Stimulated activated CD4-positive, alpha-beta T cell treated with anti-CD3 and anti-CD28 coated beads, Interleukin-2, amount 100 ng/mL, for 24 hours (primary cell): ENCODE measurements at places on chromosomes 13 and 19.
A peak's percentile ranks its signal among the peaks of the same experiment; 100 is the strongest.

- DNase-seq, result no peak
These were observed 12.9 kb upstream of the NDUFS7 start for GRCh38 chr19:1370579-1371361.

DNA sequence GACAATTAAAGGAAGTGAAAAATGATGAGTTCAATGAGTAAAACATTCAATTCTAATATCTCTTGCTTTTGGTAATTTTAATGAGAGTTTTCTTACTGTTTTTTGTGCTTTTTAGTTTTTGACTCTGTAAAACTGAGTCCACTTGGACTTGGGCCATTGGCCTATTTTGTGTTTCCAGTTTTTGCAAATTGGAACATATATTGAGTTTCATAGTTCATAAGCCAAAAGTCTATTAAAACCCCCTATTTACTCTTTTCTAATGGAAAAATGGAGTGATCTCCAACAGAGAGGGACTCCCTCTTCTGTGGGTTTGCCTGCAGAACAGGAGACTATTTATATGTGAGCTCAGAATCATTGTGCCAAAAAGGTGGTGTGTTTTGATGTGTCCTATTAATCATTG is 219.7 kb upstream of the SPRY2 start:
- DNase-seq, result no peak

- DNase-seq, result no peak
These were observed 39.5 kb upstream of the SMAD9 start for GRCh38 chr13:36959456-36960116.

DNA sequence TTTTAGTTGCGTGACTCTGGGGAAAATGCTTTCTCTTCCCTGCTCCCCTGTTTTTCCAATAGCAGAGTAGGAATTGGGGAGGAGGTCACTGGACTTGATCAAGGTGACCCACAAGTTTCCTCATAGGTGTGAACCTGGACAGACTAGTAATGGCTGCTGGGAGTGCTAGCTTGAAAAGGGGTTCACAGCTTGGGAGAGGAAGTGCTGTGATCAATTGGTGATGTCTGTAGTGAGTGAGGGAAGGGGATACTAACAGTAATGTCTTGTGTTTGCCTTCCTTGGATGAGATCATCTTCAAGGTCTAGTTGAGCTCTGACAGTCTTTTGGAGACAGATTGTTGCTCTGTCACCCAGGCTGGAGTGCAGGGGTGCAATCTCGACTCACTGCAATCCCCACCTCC is 1.7 kb downstream of the BCL2L12 start:
- no peak for DNase-seq

DNA sequence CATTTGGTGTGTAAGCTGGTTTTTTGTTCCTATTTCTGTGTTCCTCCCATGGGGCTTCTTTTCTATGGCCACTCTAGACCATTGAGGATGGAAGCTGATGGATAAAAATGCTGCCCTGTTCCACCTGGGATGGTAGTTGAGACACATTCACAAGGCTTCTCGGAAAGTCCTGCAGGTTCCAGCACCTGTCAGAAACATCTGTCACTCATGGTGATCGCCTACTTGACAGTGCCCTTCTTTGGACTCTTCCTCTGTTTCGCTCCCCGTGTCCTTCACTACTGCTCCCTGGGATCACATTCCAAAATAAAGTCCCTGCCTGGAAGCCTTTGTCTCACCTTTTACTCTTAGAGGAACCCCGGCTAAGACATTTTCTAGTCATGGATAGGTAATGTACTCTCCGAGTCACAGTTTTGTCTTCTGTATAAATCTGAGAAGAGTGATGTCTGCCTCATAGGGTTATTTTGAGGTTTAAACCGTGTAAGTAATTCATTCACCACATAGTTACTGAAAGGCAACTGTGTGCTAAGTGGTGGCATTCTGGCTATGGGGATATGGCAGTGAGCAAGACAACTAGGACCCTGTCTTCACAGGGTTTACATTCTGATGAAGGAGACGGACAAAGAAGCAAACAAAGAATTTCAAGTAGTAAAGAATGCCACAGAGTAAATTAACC is 21.0 kb downstream of the UBAC2 start:
- no peak for DNase-seq

DNA sequence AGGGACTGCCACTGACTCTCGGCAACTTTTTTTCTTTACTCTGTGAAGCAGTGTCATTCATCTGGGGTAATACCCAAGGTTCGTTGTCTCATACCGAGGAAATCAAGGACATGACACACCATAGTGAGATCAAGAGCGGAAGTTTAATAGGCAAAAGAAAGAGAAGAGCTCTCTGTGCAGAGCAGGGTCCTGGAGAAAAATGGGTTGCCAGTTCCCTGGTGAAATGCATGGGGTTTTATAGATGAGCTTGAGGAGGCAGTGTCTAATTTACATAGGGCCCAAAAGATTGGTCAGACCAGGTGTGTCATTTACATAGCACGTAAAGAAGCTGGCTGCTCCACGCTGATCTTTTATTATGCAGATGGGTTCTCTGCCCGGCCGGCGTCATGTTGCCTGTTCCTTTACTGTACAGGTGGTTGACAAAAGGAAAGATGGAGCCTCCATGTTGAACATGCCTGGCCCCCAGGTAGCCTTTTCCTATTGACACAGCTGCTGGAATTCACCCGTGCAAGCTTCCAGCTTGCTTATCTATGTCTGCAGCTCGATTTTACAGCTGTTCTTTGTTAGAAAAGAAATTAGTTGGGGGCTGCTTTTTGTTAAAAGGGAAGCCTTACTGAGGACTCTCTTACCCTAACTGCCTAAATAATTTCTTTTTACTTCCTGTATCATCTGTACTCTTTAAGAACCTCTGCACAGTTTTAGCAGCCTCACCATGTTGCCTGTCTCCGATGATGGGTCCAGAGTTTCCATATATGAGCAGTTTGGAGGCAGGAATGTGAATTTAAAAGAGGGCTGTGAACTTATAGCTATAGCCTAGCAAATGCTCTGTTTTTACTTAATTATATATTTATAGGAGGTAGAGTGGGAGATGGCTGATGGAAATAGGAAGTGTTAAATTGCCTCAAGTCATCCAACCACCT is 98.0 kb upstream of the DIAPH3 start:
- DNase-seq, result no peak

- no peak for DNase-seq
These were observed 104.7 kb upstream of the TSC22D1 start for GRCh38 chr13:44680746-44681355.

DNA sequence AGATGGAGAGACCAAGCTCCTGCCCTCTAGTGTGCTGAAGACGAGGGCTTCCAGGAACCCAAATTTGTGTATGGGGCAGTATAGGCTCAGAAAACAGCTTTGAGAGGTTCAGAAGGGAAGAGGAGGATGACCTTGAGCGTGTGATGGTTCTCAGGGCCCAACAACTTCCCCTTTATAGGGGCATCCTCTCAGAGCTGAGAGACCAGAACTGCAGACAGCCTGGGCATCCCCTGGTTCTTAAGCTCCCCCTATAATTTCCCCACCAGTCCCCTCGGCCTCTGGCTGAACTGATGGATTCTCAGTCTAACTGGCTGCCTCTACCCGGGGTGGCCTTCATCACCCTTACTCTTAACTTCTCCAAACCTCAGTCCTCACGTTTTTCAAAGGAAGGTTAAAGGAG is 167.5 kb downstream of the URI1 start:
- no peak for DNase-seq

- no peak for DNase-seq
These were observed 554.0 kb upstream of the SPRY2 start for GRCh38 chr13:80894917-80895316.

GRCh38 chr13:27789495-27790303 is 2.6 kb upstream of the GSX1 start:
- no peak for DNase-seq

DNA sequence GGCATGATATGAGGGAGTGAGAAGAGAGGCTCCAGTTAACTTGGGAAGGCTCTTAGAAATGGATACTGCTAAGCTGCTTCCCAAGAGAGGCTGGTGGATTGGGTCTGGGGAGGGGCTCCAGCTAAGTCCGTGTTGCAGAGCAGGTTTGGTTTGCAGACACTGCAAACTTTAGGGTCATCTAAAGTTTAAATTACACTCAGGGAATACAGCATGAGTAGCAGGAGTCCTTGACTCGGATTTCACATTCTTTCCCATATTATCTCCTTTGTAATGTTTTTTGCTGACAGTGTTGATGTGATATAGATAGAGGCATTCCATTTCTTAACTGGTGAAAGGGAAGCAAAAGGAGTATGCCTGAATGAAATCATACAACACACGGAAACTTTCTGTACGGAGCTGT is 31.9 kb downstream of the SGCG start:
- DNase-seq, result no peak

GRCh38 chr19:46265217-46265828 is 31.5 kb upstream of the HIF3A start:
- DNase-seq, result peak; percentile 80

DNA sequence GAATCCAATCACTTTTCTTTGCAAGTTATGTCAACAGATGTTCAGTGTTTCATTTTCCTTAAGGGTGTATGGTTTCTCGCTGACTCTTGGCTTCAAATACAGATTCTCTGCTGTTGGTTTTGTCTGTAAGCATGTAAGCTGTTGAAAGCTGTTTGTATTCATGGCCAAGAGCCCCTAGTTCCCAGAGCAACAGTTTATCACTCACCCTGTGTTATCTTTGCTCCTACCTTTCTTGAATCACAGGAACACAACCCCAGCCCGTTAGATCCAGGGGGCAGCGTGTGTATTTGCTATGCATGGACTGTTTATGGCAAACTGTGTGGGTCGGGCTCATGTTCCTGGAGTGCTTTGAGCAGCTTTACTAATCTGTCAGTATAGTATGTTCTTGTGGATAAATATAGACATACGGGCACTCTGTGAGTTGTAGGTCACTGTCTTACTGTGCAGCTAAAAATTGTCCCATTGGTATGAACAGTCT is 28.9 kb downstream of the FRY start:
- DNase-seq, result no peak

DNA sequence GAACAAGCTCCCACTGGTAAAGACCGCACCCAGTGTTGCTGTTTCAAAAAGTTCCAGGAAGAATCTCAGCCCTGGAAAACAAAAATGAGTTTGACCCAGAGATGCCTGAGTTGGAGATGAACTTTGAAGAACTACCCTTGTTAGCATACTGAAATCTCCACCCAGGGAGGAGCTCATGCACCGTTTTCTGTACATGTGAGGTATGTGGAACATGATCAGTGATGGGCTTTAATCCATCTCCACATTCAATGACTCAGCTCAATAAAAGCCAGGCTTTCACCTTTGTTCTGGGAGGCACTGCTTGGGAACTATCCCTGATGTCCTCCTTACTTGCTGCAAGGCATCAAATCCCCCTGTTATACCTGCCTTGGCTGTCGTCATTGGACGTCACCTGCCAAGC is 279.9 kb downstream of the UQCRFS1 start:
- no peak for DNase-seq

GRCh38 chr13:36915896-36916640 is 4.0 kb downstream of the SMAD9 start:
- no peak for DNase-seq

DNA sequence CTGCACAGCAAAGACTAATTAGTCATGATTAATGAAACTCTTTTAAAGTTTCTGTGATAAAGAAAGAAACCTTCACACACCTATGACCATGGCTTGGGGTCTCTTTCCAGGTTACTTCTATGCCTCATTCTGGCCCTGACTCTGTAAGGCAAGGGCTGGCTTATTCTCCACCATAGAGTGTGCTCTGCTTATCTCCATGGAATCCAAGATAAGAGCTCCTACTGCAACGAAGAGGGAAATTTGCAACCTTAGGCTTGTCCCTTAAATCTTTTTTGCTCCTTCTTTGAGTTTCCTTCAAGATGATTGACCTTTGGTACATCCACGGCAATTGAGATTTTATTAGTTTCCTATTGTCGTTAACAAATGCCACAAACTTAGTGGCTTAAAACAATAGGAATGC is 239.9 kb downstream of the SPRY2 start:
- DNase-seq, result no peak

GRCh38 chr19:1106841-1107660 is 3.3 kb downstream of the GPX4 start:
- no peak for DNase-seq

- DNase-seq, result no peak
These were observed 329.9 kb downstream of the FOXO1 start for GRCh38 chr13:40336228-40337221.
